ENCODE measurements at places on chromosomes 3 and 15. TPM values are rescaled to one million over a fixed set of nuclear protein-coding genes. Genes with fewer than 3 reads are reported as not detected.

GRCh38 chr3:192207651-192208050 is 519.7 kb downstream of the FGF12 start:
- no peak for DNase-seq

Gene TTBK2
- 12.3 TPM for polyA plus RNA-seq

DNA sequence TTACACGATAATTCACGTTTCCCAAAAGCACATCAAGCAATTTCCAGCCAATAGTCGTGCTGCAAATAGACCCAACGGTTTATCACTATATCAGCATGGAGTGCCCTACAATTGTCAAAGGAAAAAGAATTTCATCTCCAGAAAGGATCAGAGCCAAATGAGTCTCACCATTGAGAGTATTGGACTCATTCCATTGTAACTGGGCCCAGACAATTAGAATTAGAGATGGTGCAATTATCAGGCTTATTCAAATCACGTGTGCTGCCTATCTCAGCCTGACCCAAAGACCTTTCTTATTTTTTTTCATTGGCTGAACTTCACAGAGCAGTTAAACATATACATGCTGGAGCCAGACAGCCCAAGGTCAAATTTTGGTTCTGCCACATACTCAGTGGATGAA is 87.0 kb upstream of the LRTM1 start:
- DNase-seq: no peak

Gene ITIH4
- polyA plus RNA-seq: 14.9 TPM

DNA sequence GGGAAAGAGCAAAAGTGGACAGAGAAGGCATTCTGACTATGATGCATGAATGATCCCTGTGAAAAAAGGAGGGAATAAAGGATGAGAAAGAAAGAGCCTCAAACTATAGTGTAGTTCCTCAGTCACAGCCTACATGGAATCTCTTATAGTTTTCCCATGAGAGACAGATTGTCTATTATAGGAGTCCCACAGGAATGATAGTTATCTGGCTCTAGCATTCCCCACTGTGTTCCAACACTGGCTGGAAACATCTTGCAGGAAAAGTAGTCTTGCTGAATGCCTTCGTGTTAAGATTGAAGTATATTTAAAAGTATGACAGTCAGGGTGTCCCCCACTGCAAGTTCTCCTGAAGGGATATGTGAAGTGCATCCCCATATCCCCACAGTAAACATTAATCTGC is 641.5 kb upstream of the NECTIN3 start:
- DNase-seq: no peak

Gene CLRN1
- polyA plus RNA-seq: not detected

DNA sequence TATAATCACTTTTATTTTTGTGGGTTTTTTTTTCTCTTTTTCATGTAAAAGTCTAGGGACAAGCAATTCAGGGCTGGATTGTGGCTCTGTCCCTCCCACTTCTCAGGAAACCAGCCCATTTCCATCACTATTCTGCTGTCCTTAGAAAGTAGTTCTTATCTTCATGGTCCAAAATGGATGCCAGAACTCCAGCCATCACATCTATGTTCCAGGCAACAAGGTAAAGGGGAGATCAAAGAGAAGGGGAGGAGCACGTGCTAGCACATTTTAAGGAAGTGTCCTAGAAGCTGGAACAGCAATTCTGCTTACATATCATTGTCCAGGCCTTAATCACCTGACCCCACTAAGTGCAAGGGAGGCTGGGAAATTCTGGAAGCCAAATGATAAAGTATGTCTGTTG is 181.1 kb upstream of the C2CD4B start:
- DNase-seq: no peak

Gene EXD1
- not detected for polyA plus RNA-seq
